ENCODE measurements at places on chromosomes 6 and 20.

- no peaks in the 10 kb centered on the region for H3K27me3 ChIP-seq
- peaks cover 14% of the 10 kb centered on the region for H3K4me1 ChIP-seq
- no peak for DNase-seq
- H3K4me3 ChIP-seq, result peak overlapping the region; percentile 41
- peak overlapping the region; percentile 90 for H3K27ac ChIP-seq
- no peaks in the 10 kb centered on the region for H3K36me3 ChIP-seq
Measured at GRCh38 chr6:33316603-33317418, 733 bp downstream of the ZBTB22 start.

- no peaks in the 10 kb centered on the region for H3K36me3 ChIP-seq
- no peak for DNase-seq
- H3K27me3 ChIP-seq, result no peaks in the 10 kb centered on the region
- H3K4me1 ChIP-seq, result no peaks in the 10 kb centered on the region
- H3K4me3 ChIP-seq, result no peak overlapping the region
Measured at GRCh38 chr6:135383766-135384165, 113.8 kb downstream of the AHI1 start.

DNA sequence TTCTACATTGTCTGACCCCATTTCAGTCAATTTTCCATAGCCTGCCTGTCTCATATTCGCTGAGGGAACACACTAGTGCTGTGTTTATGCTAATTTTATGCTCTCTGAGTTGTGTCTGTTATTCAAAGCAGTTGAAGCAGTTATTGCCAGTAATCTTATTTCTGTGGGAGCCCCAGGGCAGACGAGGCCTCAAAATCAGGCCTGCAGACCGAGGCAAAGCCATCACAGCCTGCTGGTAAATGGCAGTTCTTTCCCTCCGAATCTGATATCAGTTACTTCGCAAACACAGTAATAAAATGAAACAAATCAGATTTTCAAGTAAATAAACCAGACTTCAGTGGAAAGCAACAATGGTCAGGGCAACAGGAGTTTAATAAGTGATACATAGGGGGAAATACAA, 508.4 kb downstream of the PKHD1 start:
- no peaks in the 10 kb centered on the region for H3K27me3 ChIP-seq
- H3K27ac ChIP-seq, result no peak overlapping the region

- H3K27ac ChIP-seq, result no peak overlapping the region
- H3K36me3 ChIP-seq, result no peaks in the 10 kb centered on the region
- DNase-seq, result no peak
Measured at GRCh38 chr6:12026120-12026519, 14.0 kb downstream of the HIVEP1 start.

- H3K4me3 ChIP-seq, result no peak overlapping the region
- H3K36me3 ChIP-seq, result no peaks in the 10 kb centered on the region
- H3K27ac ChIP-seq, result no peak overlapping the region
- DNase-seq, result no peak
- H3K27me3 ChIP-seq, result no peaks in the 10 kb centered on the region
- H3K4me1 ChIP-seq, result no peaks in the 10 kb centered on the region
Measured at GRCh38 chr6:31031095-31031494, 20.8 kb downstream of the MUC22 start.

GRCh38 chr6:159788753-159789376, 537 bp downstream of the TCP1 start:
- no peaks in the 10 kb centered on the region for H3K27me3 ChIP-seq
- DNase-seq, result peak; percentile 36
- H3K27ac ChIP-seq, result peak overlapping the region; percentile 100

DNA sequence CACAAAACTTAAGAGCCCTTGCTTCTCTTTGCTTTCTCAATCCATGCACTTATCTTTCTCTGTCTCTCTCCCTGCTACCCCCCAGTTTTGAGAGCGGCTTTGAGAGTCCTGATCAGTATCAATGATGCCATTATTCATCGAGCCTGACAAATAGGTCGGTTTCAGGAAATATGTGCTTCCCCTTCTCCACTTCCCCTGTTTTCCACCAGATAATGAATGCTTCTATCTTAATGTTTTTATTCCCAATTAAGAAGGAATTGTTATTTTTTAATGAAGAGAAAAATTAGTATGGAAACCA, 117.7 kb downstream of the KIF13A start:
- no peak for DNase-seq
- H3K27ac ChIP-seq, result peak overlapping the region; percentile 66
- H3K4me1 ChIP-seq, result peaks cover 2% of the 10 kb centered on the region
- H3K27me3 ChIP-seq, result no peaks in the 10 kb centered on the region

- no peaks in the 10 kb centered on the region for H3K36me3 ChIP-seq
- H3K4me1 ChIP-seq, result no peaks in the 10 kb centered on the region
- no peak overlapping the region for H3K4me3 ChIP-seq
- H3K27ac ChIP-seq, result peak overlapping the region; percentile 52
- no peaks in the 10 kb centered on the region for H3K27me3 ChIP-seq
- no peak for DNase-seq
Measured at GRCh38 chr6:132063738-132064137, 112.6 kb upstream of the CCN2 start.

- H3K27ac ChIP-seq, result no peak overlapping the region
- no peaks in the 10 kb centered on the region for H3K27me3 ChIP-seq
- no peaks in the 10 kb centered on the region for H3K4me1 ChIP-seq
- H3K36me3 ChIP-seq, result no peaks in the 10 kb centered on the region
Measured at GRCh38 chr6:124524491-124525200, 437.6 kb upstream of the RNF217 start.

DNA sequence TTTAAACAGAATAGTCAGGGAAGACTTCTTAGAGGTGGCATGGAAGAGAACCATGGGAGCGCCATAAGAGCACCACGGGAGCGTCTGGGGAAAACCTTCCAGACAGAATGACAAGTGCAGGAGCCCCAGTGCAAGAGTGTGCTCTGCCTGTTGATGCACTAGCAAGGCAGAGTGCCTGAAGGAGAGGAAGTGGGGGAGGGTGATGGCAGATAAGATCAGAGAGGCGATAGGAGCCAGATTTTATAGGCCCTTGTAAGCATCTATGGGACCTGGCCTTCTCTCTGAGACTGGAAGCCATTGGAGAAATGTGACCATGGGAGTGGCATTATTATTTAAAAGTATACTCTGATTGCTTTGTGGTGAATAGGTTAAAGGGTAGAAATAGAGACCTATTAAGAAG, 13.1 kb downstream of the FUCA2 start:
- no peaks in the 10 kb centered on the region for H3K36me3 ChIP-seq
- H3K27ac ChIP-seq, result no peak overlapping the region
- H3K4me3 ChIP-seq, result no peak overlapping the region
- H3K27me3 ChIP-seq, result no peaks in the 10 kb centered on the region
- no peaks in the 10 kb centered on the region for H3K4me1 ChIP-seq
- DNase-seq, result no peak

DNA sequence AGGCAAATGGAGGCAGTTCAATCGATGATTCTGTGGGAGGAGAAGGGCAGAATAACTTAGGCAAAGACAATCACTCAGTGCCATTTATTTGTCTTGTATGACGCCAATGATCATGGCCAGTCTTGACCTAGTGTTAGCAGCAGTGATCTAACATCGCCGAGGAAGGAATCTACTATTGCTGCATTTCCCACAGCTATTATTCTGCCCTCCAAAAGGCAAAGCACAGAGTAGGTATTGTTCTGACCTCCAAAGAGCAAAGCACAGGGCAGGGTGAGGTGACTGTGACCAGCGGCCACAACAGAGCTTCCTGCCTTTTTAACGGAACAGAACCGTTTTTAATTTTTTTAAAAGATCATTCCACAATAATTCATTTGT, 235.9 kb downstream of the CDH4 start:
- DNase-seq, result no peak
- no peaks in the 10 kb centered on the region for H3K4me1 ChIP-seq
- H3K4me3 ChIP-seq, result no peak overlapping the region
- H3K27ac ChIP-seq, result no peak overlapping the region
- H3K27me3 ChIP-seq, result no peaks in the 10 kb centered on the region

GRCh38 chr20:35575958-35576357, 34.1 kb downstream of the ERGIC3 start:
- no peaks in the 10 kb centered on the region for H3K4me1 ChIP-seq
- H3K27me3 ChIP-seq, result no peaks in the 10 kb centered on the region
- H3K27ac ChIP-seq, result no peak overlapping the region
- no peak overlapping the region for H3K4me3 ChIP-seq
- H3K36me3 ChIP-seq, result no peaks in the 10 kb centered on the region

DNA sequence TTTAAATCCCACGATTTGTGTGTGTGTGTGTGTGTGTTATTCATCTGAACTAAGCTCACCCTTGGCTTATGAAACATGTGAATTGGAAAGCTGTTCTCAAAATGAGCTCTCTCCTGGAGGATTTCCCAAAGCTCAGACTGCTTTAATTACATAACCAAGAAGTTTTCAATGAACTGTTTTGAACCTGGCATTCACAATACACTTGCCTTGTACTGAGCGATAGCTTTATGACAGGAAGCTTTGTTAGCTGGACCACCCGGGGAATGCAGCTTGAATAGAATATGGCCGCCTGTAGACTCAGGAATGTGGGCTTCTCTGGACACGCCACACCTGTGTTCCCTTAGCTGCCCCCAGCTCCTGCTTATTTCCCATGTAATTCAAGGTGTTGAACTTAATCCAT, 71.4 kb upstream of the PREP start:
- H3K36me3 ChIP-seq, result no peaks in the 10 kb centered on the region
- H3K4me1 ChIP-seq, result no peaks in the 10 kb centered on the region
- DNase-seq, result no peak
- no peaks in the 10 kb centered on the region for H3K27me3 ChIP-seq

DNA sequence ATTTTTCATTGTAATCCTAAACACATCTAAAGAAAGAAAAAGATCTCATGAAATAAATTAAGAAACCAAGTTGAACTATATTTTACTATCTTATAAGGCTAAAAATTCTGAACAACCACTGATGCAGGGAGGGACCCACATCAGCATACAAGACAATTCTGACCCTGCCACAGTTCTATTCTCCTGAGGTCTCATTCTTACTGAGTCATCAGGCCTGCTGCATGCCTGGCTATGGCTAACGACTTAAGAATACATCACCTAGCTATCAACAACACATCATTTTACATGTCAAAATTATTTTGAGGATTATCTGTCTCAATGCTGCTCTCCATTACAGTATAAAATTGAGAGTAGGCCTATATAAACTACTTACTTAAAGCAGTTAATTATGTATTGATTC, 52.9 kb downstream of the FBXL4 start:
- H3K4me1 ChIP-seq, result no peaks in the 10 kb centered on the region
- H3K27me3 ChIP-seq, result no peaks in the 10 kb centered on the region
- no peak overlapping the region for H3K27ac ChIP-seq
- no peaks in the 10 kb centered on the region for H3K36me3 ChIP-seq

DNA sequence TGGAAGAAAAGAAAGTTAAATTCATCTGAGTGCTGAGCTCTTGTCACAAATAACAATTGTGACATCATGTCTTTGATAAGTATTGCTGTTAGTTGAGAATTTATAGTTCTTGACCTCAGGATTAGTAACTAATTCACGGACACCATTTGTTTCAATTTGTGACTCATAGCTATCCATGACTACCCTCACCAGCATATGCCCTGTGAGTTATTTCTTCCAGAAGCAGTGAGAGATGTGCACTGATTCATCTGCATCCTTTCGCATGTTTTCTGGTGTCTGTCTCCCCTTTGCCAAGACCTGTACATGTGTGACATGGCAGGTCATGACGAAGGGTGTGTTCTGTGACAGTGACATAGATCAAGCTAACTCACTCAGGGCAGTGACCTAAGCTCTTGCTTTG, 86.9 kb downstream of the SOBP start:
- H3K4me3 ChIP-seq, result no peak overlapping the region
- no peak overlapping the region for H3K27ac ChIP-seq
- no peak for DNase-seq
- no peaks in the 10 kb centered on the region for H3K27me3 ChIP-seq
- no peaks in the 10 kb centered on the region for H3K4me1 ChIP-seq

DNA sequence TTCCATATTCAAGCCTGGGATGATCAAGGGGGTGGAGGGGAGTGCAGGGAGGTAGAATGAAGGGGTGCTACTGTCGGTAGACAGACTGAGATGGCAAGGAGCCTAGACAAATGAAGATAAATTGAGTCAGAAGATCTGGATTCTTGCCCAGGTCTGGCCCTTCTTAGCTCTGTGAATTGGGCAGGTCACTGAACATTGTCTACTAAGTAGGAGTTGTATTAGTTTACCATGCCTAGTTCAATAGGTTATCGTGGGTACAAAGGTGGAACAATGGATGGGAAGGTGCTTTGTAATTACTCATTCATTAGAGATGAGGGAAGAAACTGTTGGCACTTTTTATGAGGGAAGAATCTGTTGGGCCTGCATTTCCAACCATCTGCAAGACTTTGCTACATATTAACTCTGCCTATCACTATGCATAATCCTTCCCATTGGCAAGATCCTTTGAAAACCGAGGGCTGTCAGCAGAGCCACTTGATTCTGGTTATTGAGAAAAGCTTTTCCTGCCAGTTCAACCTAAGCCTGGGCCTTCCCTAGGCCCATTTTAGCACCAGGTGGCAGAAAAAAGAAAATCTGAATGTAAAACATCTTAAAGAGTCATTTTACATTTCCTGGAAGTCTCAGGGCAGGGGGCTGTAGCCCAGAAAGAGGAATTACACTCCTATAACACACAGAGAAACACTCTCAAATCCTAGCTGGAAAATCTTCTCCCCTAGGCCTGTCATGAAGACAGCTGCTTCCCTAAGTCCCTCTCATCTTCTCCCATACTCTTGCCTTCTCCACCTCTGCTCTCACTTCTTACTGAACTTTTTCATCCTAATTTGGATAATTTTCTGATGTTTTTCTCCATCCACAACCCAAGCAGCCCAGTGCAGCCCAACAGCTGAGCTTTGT, 103.5 kb downstream of the CD24 start:
- no peaks in the 10 kb centered on the region for H3K27me3 ChIP-seq
- no peaks in the 10 kb centered on the region for H3K4me1 ChIP-seq
- no peak for DNase-seq
- H3K27ac ChIP-seq, result no peak overlapping the region

- no peak for DNase-seq
- no peak overlapping the region for H3K27ac ChIP-seq
- H3K4me1 ChIP-seq, result no peaks in the 10 kb centered on the region
Measured at GRCh38 chr20:58579069-58579818, 64.0 kb upstream of the APCDD1L start.

DNA sequence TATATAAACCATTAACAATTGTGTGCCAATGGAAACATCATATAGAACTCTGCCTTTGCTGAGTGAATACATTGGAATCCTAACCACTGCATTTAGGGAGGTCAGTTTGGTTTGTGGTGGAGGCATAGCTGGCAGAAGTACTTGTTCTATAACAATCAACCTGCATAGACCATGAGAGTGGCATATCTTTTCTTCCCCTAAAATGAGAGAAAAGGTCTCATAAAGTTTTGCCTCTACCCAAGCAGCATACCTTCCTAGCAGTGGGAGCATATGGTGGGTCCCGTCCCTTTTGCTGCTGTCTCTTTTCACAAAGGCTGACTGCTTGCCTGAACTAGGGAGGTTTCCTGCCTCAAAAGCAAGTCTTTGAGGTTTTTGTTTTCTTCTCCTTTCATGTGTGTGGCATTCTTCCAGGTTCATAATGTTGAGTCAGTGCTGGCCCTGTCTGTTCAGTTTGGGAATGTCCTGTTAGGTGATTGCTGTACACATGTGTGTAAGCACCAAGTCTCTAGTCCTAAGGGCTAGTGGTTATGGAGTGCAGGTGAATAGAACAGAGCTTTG, 61.2 kb upstream of the SUPT3H start:
- no peak overlapping the region for H3K27ac ChIP-seq
- H3K27me3 ChIP-seq, result no peaks in the 10 kb centered on the region
- DNase-seq, result no peak
- no peaks in the 10 kb centered on the region for H3K36me3 ChIP-seq
- no peaks in the 10 kb centered on the region for H3K4me1 ChIP-seq
- no peak overlapping the region for H3K4me3 ChIP-seq
